ENCODE measurements at places on chromosomes 4 and X.

GRCh38 chr4:100289946-100290345 lies 99.7 kb upstream of the DDIT4L start:
- no peak for DNase-seq

DNA sequence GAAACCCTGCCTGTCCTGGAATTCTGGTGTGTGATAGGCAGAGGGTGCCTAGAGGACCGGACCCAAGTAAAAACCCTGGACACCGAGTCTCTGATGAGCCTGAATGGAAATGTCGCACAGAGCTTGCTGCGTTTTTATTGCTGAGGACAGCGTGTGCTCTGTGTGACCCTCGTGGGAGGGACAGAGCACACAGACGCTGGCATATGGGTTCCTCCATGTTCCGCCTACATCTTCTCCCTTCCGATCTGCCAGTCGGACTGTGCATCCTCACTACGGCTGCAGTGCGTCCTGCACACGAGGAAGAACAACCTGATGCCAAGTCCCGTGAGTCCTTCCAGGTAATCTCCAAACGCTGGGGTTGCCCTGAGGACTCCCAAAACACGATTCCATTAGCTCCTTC lies 68.3 kb downstream of the AFAP1 start:
- DNase-seq: no peak

DNA sequence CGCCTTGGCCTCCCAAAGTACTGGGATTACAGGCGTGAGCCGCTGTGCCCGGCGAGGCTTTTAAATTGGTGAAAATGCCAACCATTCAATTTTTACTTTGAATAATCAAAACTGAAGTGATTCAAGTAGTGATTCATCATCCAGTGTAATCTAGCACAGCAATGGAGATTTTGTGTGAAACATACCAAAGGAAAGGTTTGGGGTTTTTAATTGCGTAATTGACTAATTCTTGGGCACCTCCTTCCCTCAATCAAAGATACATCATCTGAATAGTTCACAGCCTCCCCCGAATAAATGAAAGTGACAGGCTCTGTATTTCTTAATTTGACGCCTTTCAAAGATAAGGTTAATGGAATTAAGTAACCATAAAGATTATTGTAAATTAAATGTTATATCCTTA lies 69.0 kb downstream of the DMD start:
- no peak for DNase-seq

DNA sequence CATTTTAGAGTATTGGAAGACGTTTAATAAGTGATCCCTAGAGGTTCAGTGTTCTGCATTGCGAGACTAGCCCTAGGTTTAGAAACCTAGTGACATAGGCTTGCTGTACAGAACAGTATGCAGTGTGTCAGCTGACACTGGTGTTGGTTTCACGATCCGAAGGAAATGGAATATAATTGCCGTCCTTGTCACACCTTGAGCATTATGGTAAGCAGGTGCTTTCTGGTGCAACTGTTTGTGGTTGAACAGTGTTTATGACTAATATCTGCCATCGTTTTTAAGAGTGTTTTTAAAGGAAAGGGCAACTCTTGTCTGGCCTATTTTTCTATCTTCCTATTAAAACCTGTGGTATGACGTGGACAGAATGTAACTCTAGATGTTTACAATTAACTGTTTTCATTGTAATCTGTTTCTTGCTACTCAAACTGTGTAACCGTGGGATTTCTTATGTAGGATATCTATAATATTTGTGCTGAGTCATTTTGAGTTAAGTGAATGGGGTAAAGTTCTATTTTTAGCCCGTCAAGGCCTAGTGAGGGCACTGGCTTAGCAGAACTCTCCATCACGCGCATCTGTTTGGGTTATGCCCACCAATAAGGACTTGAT lies 53.8 kb upstream of the TBC1D14 start:
- peak; percentile 73 for DNase-seq

- no peak for DNase-seq
These were observed 83.4 kb downstream of the TMEM164 start for GRCh38 chrX:110086162-110086915.

DNA sequence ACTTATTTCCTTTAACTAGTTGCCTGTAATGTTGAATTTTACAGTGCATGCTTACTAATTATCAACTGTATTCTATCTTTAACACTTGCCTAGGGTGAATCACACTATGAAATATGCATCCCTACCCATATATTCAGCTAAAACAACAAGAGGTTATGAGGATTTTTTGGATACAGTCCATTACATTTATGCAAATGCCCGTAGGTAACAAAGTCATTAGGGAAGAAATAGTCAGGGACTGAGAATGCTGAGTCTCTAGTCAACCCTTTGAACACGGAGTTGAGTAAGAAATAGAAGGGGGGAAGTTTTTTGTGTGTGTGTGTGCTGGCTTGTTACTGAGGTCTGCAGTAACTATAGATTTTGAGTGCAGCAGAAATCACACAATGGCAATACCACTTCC lies 26.1 kb upstream of the CBLL2 start:
- DNase-seq: no peak

Measured in brain pericyte (primary cell).